ENCODE measurements at places on chromosomes 2 and 18.

GRCh38 chr18:34909637-34910364, 131.4 kb upstream of the MAPRE2 start:
- DNase-seq: no peak

GRCh38 chr2:40353231-40353630, 98.7 kb downstream of the SLC8A1 start:
- DNase-seq: peak; percentile 26

DNA sequence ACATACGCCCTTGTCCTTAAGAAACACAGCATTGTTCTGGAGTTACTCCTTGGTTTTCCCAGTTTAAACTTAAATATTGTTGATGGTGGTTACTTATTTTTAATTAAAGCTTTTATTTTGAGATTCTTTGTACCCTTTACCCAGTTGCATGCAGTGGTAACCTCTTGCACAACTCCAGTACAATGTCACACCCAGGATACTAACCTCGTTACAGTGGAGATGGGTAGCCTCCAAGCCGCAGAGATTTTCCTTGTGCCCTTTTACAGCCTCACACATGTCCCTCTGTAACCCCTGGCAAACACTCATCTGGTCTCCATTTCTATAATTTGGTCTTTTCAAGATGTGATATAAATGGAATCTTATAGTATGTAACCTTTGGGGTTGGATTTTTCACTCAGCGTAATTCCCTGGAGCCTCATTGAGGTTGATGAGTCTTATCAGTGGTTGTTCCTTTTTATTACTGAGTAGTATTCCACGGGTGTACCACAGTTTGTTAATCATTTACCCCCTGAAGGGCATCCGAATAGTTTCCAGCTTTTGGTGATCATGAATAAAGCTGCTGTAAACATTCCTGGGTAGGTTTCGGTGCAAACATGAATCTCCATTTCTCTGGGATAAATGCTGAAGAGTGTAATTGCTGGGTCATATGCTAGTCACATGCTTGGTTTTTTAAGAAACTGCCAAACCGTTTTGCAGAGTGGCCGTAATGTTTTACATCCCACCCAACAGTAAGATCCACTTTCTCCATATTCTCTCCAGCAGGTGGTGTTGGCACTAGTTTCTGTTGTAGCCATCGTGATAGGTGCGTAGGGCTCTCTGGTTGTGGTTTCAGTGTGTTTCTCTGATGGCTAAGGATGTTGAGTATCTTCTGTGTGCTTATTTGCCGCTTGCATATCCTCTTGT, 68.6 kb downstream of the DGKD start:
- DNase-seq: no peak

DNA sequence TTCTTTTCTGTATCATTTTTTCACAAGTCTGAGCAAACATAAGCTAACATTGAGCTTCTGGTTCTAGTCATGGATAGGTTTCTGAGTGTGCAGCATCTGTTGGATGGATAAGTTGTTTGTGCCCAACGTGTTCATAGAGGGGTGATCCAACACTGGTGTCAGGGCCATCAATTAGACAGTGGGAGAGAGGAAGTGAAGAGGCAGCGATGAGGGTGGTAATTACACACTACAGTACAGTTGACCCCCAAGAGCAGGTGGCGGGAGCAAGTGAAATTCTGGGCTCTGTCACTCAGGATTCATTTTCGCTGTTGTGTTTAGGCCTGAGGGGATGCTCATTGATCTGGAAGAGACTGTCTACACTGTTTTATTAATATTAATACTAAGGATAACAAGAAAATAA, 180.0 kb upstream of the CXCR4 start:
- DNase-seq: no peak

GRCh38 chr2:16102976-16103380, 162.6 kb downstream of the MYCN start:
- no peak for DNase-seq

DNA sequence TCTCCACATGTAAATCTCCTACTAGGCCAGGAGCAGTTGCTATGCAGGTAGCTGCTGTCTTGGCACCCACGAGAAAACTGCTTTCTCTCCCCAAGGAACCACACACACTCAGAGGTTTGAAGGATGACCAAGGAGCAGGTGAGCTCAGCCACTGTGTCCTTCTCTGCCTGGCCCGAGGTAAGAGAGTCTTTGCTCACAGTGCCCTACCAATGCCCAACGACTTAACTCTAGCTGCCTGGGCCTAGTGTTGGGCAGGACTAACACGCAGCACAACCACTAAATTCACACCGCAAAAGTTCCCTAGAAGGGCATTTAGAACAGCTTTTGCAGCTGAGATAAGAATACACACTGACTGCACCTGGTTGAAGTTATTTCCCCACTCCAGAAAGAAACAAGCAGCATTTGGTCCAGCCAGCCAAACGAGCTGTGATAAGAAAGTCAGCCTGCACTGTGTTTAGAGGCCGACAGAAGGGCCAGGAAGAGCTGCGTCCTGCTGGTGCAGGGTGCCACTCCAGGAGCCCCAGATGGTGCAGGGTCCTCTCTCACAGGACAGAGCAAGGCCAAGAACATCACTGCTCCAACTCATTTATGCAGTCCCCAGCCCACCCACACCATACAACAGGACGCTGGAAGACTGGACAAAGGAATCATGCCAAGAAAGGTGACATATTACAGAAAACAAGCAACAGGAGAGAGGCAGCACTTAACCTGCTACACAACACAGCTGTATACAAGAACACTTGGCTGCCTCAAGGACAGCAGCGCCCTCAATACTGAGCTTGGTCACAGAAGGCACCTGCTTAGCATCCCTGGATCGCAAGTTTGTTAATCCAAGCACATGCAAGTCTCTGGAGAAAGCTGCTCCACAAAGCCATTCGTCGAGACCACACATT, 12.5 kb downstream of the HDLBP start:
- DNase-seq: no peak

GRCh38 chr2:235530735-235531134, 36.9 kb downstream of the AGAP1 start:
- DNase-seq: no peak

GRCh38 chr18:9835113-9835755, 50.5 kb upstream of the TXNDC2 start:
- DNase-seq: no peak

DNA sequence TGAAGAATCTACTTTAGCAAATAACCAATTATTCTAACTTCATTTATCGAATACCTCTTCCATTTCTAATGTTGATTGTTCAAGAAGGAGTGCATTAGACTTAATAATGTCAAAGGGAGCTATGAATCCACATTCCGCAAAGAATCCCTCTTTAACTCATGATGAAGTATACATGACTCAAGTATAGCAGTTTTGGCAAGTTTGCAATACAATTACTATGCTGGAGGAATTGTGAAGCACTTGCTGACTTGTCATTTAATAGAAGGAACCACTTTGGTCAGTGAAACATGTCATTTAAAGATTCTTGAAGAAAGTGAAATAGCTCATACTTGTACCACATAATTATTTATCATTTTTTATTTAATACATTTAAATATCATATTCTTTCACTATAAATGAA, 125.1 kb downstream of the SLC39A10 start:
- no peak for DNase-seq

GRCh38 chr2:28101892-28102291, 211.4 kb downstream of the BABAM2 start:
- no peak for DNase-seq

- DNase-seq: no peak
Observed at GRCh38 chr2:84057917-84058560, 401.0 kb downstream of the SUCLG1 start.

DNA sequence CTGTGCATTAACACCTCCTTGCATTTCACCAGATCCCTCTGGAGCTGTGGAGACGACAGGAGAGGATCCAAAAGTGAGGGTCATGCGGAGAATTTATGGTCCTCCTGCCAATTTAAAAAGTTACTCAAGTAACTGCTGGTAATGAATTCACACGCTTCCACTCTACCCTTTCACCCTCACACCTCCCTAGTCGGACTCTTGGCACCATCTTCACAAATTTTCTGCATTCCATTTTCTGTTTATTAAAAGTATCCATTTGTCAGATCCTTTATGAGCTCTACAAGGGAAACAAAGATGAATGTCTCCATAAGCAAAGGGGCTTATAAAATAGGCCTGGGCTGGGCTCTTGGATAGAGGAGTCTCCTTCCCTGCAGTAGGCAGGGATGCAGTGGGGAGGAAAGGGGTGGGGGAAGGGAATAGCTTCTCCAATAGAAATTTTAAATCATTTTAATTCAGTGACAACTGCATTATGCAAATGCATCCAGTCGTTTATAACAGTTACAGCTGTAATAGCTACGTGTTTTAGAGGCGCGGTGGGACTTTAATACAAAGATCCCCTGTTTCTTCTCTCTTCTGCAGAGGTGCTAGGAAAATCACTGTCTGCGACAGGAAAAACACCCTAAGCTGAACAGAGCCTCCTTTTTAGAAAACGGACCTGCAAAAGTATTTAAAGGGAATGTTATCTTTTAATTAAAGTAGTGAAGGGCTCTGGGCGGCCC, 132.2 kb downstream of the EPHA4 start:
- DNase-seq: no peak

- DNase-seq: no peak
Observed at GRCh38 chr2:121473512-121473911, 57.2 kb upstream of the RNU4ATAC start.

DNA sequence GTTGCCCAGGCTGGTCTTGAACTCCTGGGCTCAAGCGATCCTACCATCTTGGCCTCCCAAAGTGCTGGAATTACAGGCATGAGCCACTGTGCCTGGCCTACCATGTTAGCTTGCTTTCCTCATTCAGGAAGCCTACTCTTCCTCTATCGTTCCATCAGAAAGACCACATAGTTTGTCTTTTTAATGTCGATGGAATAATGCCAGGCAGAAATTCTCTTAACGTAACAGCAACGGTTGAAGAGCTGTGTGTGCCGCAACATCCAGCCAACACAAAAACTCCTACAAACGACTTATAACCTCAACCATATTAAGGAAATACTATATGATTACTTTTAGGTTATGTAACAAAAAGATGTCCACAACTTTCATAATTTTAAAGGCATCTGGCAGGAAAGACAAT, 10.5 kb downstream of the ITGB1BP1 start:
- no peak for DNase-seq

DNA sequence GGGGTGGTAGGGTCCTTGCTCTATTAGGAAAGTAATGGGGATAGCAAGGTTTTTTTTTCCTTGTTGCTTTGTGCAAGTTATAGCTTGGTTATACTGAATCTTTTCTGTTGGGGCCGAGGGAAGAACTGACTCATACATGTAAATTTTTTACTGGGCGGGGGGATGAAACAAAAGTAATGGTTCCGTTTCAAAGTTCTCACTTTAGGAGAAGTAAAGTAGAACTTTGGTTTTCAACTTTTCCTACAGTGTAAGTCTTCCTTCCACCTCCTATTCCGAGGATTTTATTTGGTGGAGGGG, 1.1 kb downstream of the AFTPH start:
- DNase-seq: no peak

- no peak for DNase-seq
Observed at GRCh38 chr2:24482251-24482971, 8.6 kb upstream of the NCOA1 start.

DNA sequence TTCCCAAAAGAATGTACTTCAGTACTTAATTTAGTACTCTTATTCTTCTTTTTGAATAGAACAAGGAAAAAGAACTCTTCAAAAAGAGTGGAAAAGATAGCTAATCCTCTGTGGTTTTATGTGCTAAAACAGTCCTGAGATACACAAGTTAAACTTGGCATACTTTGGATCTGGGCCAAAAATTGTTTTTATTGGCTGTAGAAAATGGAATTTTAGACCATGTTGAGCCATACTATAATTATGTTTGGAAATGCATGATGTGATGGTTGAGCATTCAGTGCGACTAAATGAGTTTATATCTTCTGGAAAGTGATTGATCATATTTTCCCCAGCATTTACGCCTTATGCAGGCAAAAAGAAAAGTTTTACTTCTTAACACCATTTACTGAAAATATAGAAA, 18.0 kb upstream of the PDE1A start:
- DNase-seq: no peak

GRCh38 chr2:128384956-128385355, 66.3 kb upstream of the HS6ST1 start:
- DNase-seq: no peak

DNA sequence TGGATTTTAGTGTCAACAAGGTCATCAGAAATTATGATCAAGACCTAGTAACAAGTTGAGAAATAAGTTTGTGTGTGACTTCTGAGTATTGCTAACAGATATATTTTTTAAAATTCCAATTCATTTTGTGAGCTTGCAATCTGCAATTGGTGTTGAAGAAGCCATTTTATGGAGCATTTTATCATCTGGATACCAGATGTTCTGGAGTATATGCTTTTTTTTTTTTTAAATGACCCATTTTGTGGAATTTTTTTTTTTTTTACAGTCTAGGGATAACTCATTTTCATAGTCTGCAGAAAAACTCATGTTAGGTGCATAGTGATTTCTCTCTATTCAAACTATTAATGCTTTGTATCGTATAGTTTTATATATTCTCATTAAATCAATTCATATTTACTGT, 12.6 kb downstream of the QPCT start:
- DNase-seq: no peak

GRCh38 chr2:43029186-43029585, 197.2 kb downstream of the ZFP36L2 start:
- DNase-seq: no peak

DNA sequence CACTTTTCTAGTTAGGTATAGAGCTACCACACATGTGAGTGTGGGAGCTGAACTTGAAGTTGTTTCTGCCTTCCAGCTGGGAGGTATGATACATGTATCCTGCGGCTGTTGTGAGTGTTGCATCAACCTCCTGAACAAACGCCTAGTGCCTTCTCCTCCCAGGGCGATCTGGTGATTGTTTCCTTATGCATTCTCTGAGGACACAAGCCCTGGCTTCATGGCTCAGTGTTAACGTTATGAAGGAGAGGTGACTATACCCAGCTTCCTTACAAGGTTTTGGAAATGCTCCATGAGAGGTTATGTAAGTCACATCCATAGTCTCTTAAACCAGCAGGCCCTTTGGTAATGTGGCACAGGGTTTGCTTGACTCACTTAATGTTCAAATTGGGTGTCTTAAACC, 64.9 kb downstream of the SPRED2 start:
- peak; percentile 91 for DNase-seq

DNA sequence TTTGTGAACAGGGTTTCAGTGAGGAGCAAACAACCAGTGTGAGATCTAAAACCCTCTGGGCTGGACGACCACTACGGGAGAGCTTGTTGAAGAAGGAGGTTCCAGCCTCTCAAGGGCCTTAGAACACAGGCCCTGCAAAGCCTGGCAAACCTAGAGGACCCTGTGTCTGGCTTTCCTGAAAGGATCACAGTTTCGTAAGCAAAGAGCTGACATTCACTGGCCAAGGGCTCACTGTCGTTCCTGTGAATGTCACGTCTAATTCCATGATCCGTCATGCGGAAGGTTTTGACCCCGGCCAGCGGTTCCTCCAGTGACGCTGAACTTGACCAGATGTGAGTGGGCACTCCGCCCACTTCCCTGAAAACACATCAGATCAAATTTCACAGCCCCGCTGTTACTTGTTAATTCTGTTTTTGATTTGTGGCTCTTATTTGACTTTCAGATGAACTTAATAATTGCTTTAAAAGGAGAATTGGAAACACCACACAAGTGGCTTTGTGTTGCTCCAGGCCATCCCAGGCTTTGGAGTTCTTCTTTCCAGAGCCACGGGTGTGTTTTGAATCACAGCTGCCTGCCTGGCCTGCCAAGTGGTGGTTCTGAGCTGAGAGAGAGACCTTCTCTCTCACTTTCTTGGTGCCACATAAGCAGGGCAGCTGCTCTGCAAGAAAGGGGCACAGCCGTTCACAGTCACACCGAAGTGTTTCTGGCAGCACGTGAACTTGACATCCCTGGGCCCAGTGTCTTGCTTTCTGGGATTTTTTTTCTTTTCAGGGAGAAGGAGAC, 308.4 kb downstream of the NDUFA10 start:
- DNase-seq: peak; percentile 28

GRCh38 chr2:10059016-10059351, 15.6 kb downstream of the KLF11 start:
- no peak for DNase-seq

- DNase-seq: no peak
Observed at GRCh38 chr2:65691816-65692215, 259.4 kb upstream of the SPRED2 start.
